ENCODE measurements at places on chromosomes 6 and 20.

DNA sequence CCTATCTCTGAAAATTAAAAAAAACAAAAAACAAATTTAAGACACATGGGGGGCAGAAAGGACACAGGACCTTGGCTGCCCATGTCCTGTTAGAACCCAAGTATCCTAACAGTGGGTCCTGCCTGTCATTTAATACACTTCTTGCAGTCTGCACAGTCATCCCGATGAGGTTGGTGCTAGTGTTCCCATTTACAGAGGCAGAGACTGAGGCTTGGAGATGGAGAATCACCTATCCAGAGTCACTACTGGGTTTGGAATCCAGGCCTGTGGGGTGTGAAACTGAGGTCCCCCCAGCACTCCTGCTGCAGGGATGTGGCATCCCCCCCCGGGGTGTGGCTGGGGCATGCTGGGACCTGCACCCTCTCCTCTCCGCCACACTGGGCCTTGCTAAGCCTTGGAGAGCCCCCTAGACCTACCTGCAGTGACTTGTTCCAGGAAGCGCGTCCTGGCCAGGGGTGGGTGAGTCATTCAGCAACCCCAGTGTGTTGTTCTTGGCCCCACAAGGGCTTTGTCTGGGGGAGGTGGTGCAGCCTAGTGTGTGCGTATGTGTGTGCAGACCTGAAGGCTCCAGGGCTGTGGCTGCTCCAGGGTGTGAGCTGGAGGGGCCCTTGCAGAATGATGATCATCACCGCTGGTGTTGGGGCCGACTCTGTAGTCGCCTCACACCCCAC is 49.7 kb downstream of the BCAS4 start:
- DNase-seq, result peak; percentile 80

DNA sequence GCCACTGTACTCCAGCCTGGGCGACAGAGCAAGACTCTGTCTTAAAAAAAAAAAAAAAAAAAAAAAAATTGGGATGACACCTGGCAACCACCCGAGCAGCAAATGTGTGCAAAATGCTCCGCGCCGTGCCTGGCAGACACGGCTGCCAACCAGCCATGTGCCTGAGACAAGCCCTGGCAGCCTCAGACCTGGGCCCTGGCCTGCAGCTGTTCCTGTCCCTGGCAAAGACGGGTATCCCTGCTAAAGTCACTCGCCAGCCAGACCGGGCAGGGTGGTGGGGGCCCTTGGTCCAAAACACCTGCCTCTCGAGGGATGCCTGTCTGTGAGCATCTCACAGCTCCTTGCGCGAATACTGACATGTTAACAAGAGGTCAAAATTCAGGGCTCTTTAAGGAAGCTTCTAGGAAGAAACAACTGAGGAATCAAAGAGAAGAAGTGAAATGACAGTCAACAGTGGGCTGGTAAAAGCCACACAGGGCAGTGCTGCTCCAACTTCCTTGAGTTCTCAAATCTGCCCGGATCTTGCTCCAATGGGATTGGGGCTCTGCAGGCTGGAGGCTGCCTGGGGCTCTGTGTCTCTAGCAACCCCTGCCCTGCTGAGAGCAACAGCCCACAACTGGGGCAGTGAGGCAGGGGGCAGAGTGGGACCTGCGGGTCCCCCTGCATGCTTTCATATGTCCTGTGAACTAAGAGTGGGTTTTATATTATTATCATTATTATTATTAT is 53.4 kb downstream of the SYTL3 start:
- DNase-seq, result no peak

- no peak for DNase-seq
Observed at GRCh38 chr6:5261545-5262109, 314 bp downstream of the FARS2 start.

- DNase-seq, result no peak
Observed at GRCh38 chr6:18473755-18474154, 86.6 kb downstream of the RNF144B start.

DNA sequence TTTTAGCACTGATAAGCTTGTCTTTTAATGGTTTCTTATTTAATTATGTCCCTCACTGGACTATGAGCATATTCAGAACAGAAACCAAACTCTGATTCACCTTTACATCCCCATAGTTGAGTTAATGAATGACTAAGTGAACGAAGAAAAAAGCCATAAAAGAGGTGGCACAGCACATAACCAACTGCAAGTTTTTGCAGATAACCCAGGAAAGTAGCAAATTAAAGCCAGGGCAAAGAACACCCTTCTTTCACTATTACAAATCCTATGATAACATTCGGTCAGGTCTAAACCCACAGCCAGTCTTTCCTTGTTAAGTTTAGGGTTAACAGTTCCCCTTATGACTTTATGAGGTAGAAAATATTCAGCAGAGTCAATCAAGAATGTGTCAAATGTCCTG is 102.7 kb downstream of the RIN2 start:
- DNase-seq, result no peak

GRCh38 chr6:43898358-43899131 is 128.5 kb downstream of the VEGFA start:
- DNase-seq, result no peak

GRCh38 chr20:45305262-45305661 is 1.4 kb upstream of the RBPJL start:
- DNase-seq, result no peak

DNA sequence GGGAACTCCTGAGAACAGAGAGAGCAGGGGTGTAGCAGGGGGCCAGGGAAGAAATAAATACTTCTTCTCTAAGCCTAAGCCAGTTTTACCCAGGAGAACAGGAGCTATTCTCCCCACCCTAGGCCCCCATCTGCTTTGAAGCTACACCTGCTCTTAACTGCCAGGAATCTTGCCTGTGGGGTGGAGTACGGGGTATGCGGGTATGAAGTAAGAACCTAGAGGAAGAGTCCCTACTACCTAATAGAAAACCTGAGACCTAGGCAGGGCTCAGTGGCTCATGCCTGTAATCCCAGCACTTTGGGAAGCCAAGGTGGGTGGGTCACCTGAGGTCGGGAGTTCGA is 1.5 kb downstream of the SLC29A1 start:
- no peak for DNase-seq
